ENCODE measurements at places on chromosomes 16 and 17. TPM values are rescaled to one million over a fixed set of nuclear protein-coding genes. Genes with fewer than 3 reads are reported as not detected.

The PRDM7 gene
- not detected for total RNA-seq

The SLC38A10 gene
- 71.3 TPM for total RNA-seq

The MYH8 gene
- not detected for total RNA-seq

The FN3K gene
- total RNA-seq: 4.0 TPM

The KRT15 gene
- total RNA-seq: 6.8 TPM

The KCNH4 gene
- 0.17 TPM for total RNA-seq

The KIF2B gene
- total RNA-seq: not detected

The FBRS gene
- 18.5 TPM for total RNA-seq

Data from hepatocyte (in vitro differentiated cells).